ENCODE measurements at places on chromosomes 1 and 21. TPM values are rescaled to one million over a fixed set of nuclear protein-coding genes. Genes with fewer than 3 reads are reported as not detected.

Gene CD84
- not detected for total RNA-seq

Gene GON4L
- 55.7 TPM for total RNA-seq

Gene NUP133
- 67.9 TPM for total RNA-seq

Gene HSPA6
- 0.28 TPM for total RNA-seq

Gene CLDN17
- not detected for total RNA-seq

Gene KCNQ4
- 1.4 TPM for total RNA-seq

Gene TBX15
- total RNA-seq, result 0.32 TPM

Gene UBE2U
- total RNA-seq, result not detected

Gene C1QTNF12
- 4.4 TPM for total RNA-seq

Gene RPTN
- total RNA-seq, result not detected

- H3K27ac ChIP-seq, result no peak overlapping the region
- peaks cover 3% of the 10 kb centered on the region for H3K27me3 ChIP-seq
- DNase-seq, result peak; percentile 11
Observed at GRCh38 chr1:224683936-224684335, 67.8 kb downstream of the CNIH3 start.

DNA sequence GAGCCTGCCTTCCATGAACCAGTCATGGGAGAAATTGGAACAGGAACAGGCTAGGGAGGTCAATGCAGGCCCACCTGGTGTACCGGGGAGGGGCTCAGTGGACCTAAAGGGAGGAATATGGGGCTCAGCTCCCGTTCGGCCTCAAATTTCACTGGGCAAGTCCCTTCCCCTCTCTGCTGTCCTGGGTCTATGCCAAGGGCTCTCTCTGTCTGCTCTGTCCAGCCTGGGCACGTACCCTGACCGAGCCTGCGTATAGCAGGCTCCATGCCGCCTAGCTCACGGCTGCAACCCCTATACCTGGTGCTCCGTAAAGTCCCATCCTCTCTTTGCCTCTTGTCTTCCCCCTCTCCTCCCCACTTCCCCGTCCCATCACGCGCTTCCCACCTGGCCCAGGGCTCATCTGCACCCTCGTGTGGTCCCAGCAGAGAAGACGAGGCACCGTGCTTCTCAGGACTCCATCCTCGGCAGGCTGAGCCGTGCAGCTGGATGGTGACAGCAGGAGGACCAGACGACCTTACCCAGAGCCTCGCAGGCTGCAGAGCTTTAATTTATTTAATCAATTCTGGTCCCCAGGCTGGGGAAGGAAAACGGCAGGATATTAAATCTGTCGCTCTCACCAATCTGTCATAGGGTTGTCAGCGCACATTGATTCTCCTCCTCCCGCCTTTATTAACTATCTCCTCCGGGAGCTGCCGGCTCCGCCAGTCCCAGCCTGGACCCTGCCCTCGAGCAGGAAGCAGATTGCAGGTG is 25.0 kb upstream of the DISP3 start:
- no peaks in the 10 kb centered on the region for H3K4me1 ChIP-seq
- H3K36me3 ChIP-seq, result no peaks in the 10 kb centered on the region
- H3K4me3 ChIP-seq, result no peak overlapping the region

GRCh38 chr1:33043267-33044092 is 6.8 kb upstream of the AK2 start:
- no peaks in the 10 kb centered on the region for H3K4me1 ChIP-seq
- no peaks in the 10 kb centered on the region for H3K36me3 ChIP-seq
- H3K27ac ChIP-seq, result no peak overlapping the region
- no peaks in the 10 kb centered on the region for H3K27me3 ChIP-seq

DNA sequence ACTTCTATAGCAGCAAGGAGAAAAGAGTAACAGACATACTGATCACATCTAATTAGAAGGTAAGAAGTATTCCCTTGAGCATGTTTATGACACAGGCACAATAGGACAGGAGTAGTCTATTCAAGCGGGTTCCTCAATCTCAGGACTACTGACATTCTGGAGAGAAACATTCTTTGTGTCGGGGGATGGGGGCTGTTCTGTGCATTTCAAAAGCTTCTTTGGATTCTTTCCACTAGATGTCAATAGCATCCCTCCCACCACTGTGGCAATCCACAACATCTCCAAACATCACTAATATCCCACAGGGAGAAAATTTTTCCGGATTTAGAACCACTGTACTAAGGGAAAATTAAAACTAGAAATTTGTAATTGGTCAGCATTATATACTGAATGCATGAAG is 56.9 kb downstream of the ADAMTS5 start:
- H3K36me3 ChIP-seq, result no peaks in the 10 kb centered on the region
- H3K4me3 ChIP-seq, result no peak overlapping the region
- no peak overlapping the region for H3K27ac ChIP-seq
- no peaks in the 10 kb centered on the region for H3K4me1 ChIP-seq

GRCh38 chr1:181541458-181541857 is 58.1 kb downstream of the CACNA1E start:
- peaks cover 59% of the 10 kb centered on the region for H3K27me3 ChIP-seq
- no peak overlapping the region for H3K27ac ChIP-seq
- H3K4me3 ChIP-seq, result no peak overlapping the region
- no peak for DNase-seq
- H3K36me3 ChIP-seq, result no peaks in the 10 kb centered on the region

DNA sequence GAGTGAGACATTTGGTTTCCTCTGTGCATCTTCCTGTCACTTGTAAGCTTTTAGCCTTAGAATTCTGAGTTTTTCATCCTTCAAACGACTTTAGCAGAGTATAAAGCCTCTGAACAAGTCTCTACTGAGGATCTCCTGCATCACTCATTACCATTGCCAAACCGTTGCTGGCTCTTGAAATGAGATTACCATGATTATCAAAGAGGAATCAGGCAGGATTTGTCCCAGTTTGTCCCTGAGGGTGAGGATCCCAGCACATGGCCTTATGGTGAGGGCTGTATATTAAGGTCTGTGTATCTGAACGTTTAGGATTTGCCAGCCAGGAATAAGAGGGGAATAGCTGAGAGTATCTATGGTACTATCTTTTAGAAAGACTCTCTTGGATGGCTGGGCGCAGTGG is 169.5 kb upstream of the L1TD1 start:
- H3K4me3 ChIP-seq, result no peak overlapping the region
- no peak for DNase-seq
- no peak overlapping the region for H3K27ac ChIP-seq
- no peaks in the 10 kb centered on the region for H3K36me3 ChIP-seq
- H3K27me3 ChIP-seq, result no peaks in the 10 kb centered on the region

- H3K27me3 ChIP-seq, result no peaks in the 10 kb centered on the region
- peak; percentile 58 for DNase-seq
- H3K36me3 ChIP-seq, result no peaks in the 10 kb centered on the region
- H3K4me1 ChIP-seq, result peaks cover 10% of the 10 kb centered on the region
Observed at GRCh38 chr21:31898933-31899630, 26.3 kb downstream of the HUNK start.

DNA sequence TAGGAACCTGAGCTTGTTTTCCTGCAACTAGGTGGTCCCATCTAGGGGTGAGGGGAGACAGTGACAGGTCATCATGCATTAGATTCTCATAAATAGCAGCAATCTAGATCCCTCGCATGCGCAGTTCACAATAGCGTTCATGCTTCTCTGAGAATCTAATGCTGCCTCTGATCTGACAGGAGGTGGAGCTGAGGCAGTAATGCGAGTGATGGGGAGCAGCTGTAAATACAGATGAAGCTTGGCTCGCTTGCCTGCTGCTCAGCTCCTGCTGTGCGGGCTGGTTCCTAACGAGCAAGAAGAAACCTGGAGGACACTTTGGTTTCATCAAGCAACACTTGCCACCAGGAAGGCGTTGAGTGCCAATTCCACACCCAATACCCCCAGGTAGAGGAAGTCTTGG is 95.1 kb upstream of the OLIG2 start:
- DNase-seq, result no peak
- H3K36me3 ChIP-seq, result no peaks in the 10 kb centered on the region
- H3K4me1 ChIP-seq, result no peaks in the 10 kb centered on the region

- H3K4me3 ChIP-seq, result no peak overlapping the region
- H3K4me1 ChIP-seq, result no peaks in the 10 kb centered on the region
- H3K27me3 ChIP-seq, result no peaks in the 10 kb centered on the region
- no peaks in the 10 kb centered on the region for H3K36me3 ChIP-seq
Observed at GRCh38 chr1:152309955-152310354, 15.1 kb downstream of the FLG start.

GRCh38 chr1:115057661-115058254 is 28.1 kb downstream of the TSHB start:
- H3K27me3 ChIP-seq, result no peaks in the 10 kb centered on the region
- no peak overlapping the region for H3K4me3 ChIP-seq
- no peak overlapping the region for H3K27ac ChIP-seq
- H3K36me3 ChIP-seq, result no peaks in the 10 kb centered on the region

DNA sequence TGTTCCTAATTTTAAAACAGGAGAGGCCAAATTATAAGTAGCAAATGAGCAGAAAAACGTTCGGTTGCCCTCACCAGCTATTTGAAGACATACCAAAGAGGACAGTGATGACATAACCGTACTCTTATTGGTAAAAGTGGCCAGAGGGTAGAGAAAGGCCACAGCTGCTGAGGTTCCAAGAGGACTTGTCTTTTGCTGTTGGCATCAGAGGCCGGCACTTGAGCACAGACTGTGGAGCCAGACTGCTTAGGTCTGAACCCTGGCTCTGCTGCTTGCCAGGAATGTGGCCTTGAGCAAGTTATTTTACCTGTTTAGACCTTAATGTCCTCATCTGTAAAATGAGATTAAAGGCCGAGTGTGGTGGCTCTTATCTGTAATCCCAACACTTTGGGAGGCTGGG is 14.9 kb downstream of the ETV3L start:
- no peak overlapping the region for H3K4me3 ChIP-seq
- no peaks in the 10 kb centered on the region for H3K36me3 ChIP-seq
- no peaks in the 10 kb centered on the region for H3K27me3 ChIP-seq
- H3K4me1 ChIP-seq, result no peaks in the 10 kb centered on the region

DNA sequence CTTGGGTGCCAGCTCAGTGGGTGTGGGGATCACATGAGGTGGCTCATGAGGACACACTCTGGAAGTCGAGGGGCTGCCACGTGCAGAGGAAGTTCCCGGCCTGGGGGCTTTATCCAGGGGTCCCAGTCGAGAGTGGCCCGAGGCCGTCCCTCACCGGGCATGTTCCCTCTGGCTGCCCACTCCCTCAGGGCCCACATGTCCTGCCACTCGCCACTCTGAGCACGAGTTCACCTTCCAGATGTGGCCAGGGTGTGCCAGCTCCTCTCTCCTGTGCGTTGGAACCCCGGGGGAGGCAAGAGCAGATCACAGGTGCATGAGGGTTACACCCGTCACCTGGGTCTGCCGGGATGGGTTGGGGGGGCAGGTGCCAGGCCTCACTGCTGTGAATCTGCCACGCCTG is 14.6 kb downstream of the TMEM201 start:
- H3K4me3 ChIP-seq, result no peak overlapping the region
- peaks cover 51% of the 10 kb centered on the region for H3K36me3 ChIP-seq
- DNase-seq, result no peak
- H3K27me3 ChIP-seq, result no peaks in the 10 kb centered on the region

- no peaks in the 10 kb centered on the region for H3K27me3 ChIP-seq
- DNase-seq, result no peak
- H3K4me1 ChIP-seq, result no peaks in the 10 kb centered on the region
- no peak overlapping the region for H3K4me3 ChIP-seq
- no peaks in the 10 kb centered on the region for H3K36me3 ChIP-seq
Observed at GRCh38 chr1:4330805-4331766, 323.3 kb upstream of the AJAP1 start.

DNA sequence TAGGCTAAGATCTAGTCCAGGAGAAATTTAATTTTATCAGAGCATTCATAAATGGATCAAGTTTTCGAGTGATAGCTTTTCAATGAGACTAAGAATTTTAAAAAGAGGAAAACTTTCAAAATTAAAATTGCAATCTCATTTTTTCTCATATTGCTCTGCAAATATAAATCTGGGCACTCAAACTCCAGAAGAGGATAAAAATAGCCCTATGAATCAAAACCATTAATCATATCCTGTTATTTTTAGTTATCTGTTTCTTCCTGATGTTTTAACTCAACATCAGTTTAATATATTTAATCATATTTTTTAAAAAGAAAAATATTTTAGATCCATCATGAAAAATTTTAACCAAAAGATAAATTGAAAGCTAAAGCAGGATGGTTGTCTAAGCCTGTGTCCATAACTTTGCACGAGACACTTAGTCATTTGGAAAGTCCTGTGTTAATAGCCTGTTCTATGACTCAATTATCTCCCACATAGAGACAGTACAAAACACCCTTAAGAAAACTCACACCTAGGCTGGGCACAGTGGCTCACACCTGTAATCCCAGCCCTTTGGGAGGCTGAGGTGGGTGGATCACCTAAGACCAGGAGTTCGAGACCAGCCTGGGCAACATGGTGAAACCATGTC is 17.1 kb upstream of the PRRC2C start:
- H3K4me3 ChIP-seq, result no peak overlapping the region
- H3K27me3 ChIP-seq, result no peaks in the 10 kb centered on the region
- H3K27ac ChIP-seq, result no peak overlapping the region
- no peaks in the 10 kb centered on the region for H3K36me3 ChIP-seq

DNA sequence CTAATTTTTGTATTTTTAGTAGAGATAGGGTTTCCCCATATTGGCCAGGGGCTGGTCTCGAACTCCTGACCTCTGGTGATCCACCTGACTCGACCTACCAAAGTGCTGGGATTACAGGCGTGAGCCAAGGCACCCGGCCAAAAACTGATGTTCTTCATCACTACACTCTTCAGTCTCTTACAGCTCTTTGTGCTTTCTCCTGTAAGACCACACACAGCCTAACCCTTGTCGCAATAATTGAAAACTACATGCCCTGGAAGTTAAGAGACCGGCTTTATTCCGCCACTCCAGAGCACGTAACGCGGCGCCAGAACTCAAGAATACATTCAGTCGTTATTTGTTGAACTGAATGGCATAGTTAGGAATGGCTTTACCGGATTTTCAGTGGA is 552 bp downstream of the GPATCH4 start:
- H3K4me3 ChIP-seq, result peak overlapping the region; percentile 64
- peak overlapping the region; percentile 80 for H3K27ac ChIP-seq
- H3K4me1 ChIP-seq, result peaks cover 9% of the 10 kb centered on the region
- DNase-seq, result no peak
- H3K36me3 ChIP-seq, result peaks cover 34% of the 10 kb centered on the region

Measured in A673 (cell line).